Effector memory CD4-positive, alpha-beta T cell (primary cell): ENCODE measurements at places on chromosomes 6 and 20.

DNA sequence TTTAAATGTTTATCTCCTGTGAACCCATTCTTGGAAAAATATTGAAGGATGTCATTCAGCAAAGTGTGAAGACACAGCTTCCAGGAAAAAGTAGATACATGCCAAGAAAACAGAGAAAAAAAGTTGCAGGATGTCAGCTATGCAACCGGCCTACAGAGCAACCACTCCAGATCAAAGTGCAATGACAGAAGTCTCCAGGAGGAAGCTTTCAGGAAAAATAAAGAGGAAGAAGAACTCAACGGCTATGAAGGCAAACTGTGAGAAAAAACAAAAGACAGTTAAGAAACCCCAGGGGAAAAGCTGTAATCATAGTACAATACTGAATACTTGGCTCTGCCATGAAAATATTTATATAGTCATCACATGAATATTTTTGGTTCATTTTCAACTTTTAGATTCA lies 30.6 kb downstream of the REPS1 start:
- H3K27me3 ChIP-seq: no peaks in the 10 kb centered on the region
- H3K36me3 ChIP-seq: no peaks in the 10 kb centered on the region
- no peak overlapping the region for H3K4me3 ChIP-seq
- no peak overlapping the region for H3K27ac ChIP-seq
- H3K4me1 ChIP-seq: peaks cover 13% of the 10 kb centered on the region
- no peak for DNase-seq

- H3K4me3 ChIP-seq: no peak overlapping the region
- H3K27ac ChIP-seq: no peak overlapping the region
- H3K36me3 ChIP-seq: no peaks in the 10 kb centered on the region
- DNase-seq: no peak
- no peaks in the 10 kb centered on the region for H3K27me3 ChIP-seq
- H3K4me1 ChIP-seq: no peaks in the 10 kb centered on the region
Measured at GRCh38 chr6:133707456-133707855, 181.5 kb upstream of the TCF21 start.

DNA sequence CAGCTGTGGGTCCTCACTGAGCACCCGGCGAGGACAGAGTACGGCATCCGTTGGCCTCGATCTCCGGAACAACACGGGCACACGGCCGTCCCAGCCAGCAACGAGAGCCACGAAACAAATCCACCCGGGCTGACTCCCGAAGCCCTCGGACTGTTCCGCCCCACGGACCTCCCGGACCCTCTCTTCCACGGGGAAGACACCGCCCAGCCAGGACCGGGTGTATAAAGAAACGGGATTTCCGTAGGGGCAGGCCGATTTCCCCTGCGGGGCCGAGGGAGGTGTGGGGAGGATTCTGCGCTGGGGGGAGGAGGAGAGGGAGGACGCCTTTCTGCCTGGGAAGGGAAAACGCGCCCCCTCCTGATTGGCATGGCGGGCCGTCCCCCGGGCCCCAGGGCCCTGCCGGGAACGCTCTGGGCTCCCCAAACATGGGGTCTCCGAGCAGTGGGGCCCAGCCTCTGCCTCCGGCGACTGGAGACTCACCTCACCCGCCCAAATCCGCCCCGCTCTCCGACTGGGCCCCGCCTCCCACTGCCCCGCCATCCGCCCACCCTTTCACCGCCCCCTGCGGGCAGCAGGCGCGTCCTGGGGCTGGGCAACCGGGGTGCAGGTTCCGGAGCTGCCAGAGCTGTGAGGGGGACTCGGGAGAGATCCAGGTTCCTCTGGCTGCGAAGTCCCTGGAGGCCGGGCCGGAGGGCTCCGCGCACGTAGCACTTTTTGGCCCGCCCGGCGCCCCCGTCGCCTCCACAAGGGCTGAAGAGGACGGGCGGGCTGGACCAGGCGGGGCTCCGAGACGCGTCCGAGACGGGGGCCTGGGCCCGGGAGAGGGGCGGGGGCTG lies 679 bp upstream of the PPDPF start:
- H3K4me3 ChIP-seq: peak overlapping the region; percentile 76
- DNase-seq: peak; percentile 53
- no peaks in the 10 kb centered on the region for H3K27me3 ChIP-seq
- peaks cover 25% of the 10 kb centered on the region for H3K4me1 ChIP-seq
- peak overlapping the region; percentile 70 for H3K27ac ChIP-seq

GRCh38 chr6:31090973-31091364 lies 21.4 kb downstream of the C6orf15 start:
- no peak for DNase-seq
- no peaks in the 10 kb centered on the region for H3K27me3 ChIP-seq
- H3K27ac ChIP-seq: no peak overlapping the region

- no peaks in the 10 kb centered on the region for H3K4me1 ChIP-seq
- DNase-seq: no peak
- H3K4me3 ChIP-seq: no peak overlapping the region
- no peak overlapping the region for H3K27ac ChIP-seq
- no peaks in the 10 kb centered on the region for H3K36me3 ChIP-seq
Measured at GRCh38 chr6:18420328-18420727, 33.2 kb downstream of the RNF144B start.

DNA sequence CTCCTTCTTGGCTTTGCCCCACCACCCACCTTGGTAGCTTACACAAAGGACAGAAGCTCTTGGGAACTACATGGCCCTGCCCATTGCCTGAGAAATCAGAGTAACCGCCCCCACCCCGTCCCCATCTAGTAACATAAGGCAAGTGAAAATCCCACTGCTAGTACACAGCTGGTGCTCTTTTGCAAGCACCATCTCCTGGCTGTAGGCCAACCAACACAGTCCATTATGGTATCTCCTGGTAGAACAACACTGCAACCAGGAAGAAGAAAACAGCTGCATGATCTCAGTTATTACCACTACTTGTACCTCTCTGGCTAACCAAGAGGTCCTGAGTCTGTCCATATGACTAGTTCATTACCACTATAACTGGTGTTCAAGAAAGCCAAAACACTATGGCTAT lies 841.1 kb upstream of the MANEA start:
- H3K27me3 ChIP-seq: no peaks in the 10 kb centered on the region
- no peaks in the 10 kb centered on the region for H3K36me3 ChIP-seq
- no peaks in the 10 kb centered on the region for H3K4me1 ChIP-seq
